ENCODE measurements at places on chromosomes 7 and 10.

- no peak overlapping the region for H3K27ac ChIP-seq
- H3K36me3 ChIP-seq = no peaks in the 10 kb centered on the region
- peak; percentile 49 for DNase-seq
- no peaks in the 10 kb centered on the region for H3K27me3 ChIP-seq
These were observed 17.2 kb upstream of the SLC18A3 start for GRCh38 chr10:49592726-49593563.

GRCh38 chr7:74312418-74313028, 23.3 kb downstream of the CLIP2 start:
- no peaks in the 10 kb centered on the region for H3K27me3 ChIP-seq
- H3K4me1 ChIP-seq = peaks cover 14% of the 10 kb centered on the region
- no peak overlapping the region for H3K4me3 ChIP-seq
- no peak overlapping the region for H3K27ac ChIP-seq
- peaks cover 5% of the 10 kb centered on the region for H3K36me3 ChIP-seq

GRCh38 chr7:151309311-151309710, 32.3 kb upstream of the NUB1 start:
- no peak overlapping the region for H3K27ac ChIP-seq
- H3K27me3 ChIP-seq = peaks cover 7% of the 10 kb centered on the region
- no peak for DNase-seq
- no peaks in the 10 kb centered on the region for H3K36me3 ChIP-seq
- no peak overlapping the region for H3K4me3 ChIP-seq
- H3K4me1 ChIP-seq = no peaks in the 10 kb centered on the region

DNA sequence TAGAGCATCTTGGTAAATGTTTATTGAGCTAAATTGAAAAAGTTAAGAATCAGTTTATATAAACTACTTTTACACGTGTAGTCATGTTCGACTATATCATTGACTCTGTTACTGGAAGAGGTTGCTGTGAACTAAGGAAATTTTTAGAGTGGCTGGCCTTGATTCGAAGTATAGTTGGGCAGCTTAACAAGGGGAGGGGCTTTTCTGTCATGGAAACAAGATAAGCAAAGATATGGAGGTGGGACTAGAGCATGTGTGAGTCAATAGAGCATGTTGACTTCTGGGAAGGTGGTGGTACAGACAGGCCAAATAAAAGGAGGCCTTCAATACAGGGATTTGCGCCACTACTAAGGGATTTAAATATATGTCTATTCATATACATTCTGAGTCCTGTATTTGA, 7.6 kb downstream of the ATP5F1C start:
- no peak overlapping the region for H3K27ac ChIP-seq
- DNase-seq = no peak
- no peaks in the 10 kb centered on the region for H3K27me3 ChIP-seq
- H3K36me3 ChIP-seq = peaks cover 58% of the 10 kb centered on the region
- no peak overlapping the region for H3K4me3 ChIP-seq
- peaks cover 23% of the 10 kb centered on the region for H3K4me1 ChIP-seq

DNA sequence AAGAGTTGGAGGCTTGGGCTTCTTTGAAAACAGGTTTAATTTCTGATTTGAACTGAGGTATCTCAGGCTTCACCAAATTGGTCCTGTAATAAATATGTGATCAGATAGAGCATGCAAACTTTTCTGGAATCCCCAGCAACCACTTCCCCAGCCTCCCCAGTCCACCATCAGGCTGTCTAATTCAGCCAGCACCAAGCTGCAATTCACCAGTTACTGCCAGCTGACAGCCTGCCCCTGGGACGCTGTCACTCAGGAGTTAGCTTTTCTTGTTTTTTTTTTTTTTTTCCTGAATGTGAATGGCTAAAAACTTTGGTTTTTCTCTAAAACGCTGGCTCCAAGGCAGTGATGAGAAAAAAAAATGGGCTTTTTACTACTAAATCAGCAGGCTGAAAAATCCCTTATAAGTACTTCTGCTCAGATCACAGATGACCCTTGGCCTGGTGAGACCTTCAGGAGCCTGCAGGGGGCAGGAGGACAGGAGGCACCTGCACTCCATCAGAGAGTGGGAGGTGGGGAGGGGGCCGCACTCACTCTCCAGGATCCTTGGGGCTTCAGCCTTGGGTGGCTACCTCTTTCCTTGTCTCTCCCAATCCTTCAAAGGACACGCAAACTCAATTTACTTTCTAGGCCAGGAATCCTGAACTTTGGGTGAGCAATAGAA, 349.4 kb downstream of the GATA3 start:
- no peaks in the 10 kb centered on the region for H3K27me3 ChIP-seq
- H3K36me3 ChIP-seq = no peaks in the 10 kb centered on the region
- H3K4me3 ChIP-seq = no peak overlapping the region
- peaks cover 4% of the 10 kb centered on the region for H3K4me1 ChIP-seq
- DNase-seq = no peak
- H3K27ac ChIP-seq = no peak overlapping the region

DNA sequence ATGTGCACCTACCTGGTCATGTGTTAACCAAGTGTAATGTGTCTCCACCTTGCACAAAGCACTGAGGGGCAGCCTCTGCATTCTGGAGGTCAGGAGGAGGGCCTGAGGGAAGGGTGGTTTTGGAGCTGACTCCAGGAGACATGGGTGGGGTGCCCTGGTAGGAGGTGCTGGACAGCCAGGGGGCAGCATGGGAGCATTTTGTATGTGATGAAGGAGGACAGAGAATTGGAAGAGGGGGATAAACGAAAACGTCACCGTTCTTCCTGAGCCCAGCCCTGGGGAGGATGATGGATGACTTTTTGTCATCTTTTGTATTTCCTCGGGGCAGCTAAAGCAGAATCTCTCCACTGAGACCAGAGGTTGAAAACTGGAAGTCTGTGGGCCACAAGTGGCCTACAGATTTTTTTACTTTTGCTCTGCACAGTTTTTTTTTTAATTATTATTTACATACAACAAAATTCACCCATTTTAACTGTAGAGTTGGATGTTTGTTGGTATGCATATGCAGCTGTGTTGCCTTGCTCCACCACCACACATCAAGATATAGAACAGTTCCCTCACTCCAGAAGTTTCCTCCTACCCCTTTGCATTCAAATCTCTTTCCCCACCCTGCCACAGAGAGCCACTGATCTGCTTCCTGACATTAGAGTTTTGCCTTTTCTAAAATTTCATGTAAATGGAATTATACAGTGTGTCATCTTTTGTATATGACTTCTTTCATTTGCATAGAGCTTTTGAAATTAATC, 242.5 kb downstream of the VTI1A start:
- no peaks in the 10 kb centered on the region for H3K4me1 ChIP-seq
- no peak overlapping the region for H3K27ac ChIP-seq
- H3K36me3 ChIP-seq = 0 out of 2 replicates have a peak, but pooled peaks cover 3% of the 10 kb centered on the region
- H3K4me3 ChIP-seq = no peak overlapping the region
- DNase-seq = peak; percentile 52

GRCh38 chr10:24744946-24745345, 21.3 kb upstream of the ARHGAP21 start:
- no peak overlapping the region for H3K27ac ChIP-seq
- H3K36me3 ChIP-seq = no peaks in the 10 kb centered on the region
- H3K4me3 ChIP-seq = no peak overlapping the region
- no peaks in the 10 kb centered on the region for H3K27me3 ChIP-seq
- no peaks in the 10 kb centered on the region for H3K4me1 ChIP-seq
- no peak for DNase-seq

DNA sequence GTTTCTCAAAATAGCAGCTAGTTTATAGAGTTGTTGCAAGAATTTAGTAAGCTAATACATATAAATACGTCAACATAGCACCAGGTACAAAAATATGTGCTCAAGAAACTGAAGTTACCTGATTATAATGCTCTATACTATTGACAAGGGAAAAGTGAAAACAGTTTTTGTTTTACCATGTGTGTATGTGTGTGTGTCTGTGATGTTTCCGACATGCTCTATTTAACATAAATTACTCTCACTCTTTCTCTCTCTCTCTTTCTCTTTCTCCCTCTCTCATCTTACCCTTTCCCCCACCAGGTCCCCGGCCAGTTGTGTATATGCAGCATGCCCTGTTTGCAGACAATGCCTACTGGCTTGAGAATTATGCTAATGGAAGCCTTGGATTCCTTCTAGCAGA, 4.3 kb downstream of the LIPN start:
- H3K27me3 ChIP-seq = peaks cover 25% of the 10 kb centered on the region
- H3K27ac ChIP-seq = no peak overlapping the region

- no peaks in the 10 kb centered on the region for H3K4me1 ChIP-seq
- H3K36me3 ChIP-seq = 0 out of 2 replicates have a peak, but pooled peaks cover 2% of the 10 kb centered on the region
- H3K27ac ChIP-seq = no peak overlapping the region
- no peak overlapping the region for H3K4me3 ChIP-seq
- no peaks in the 10 kb centered on the region for H3K27me3 ChIP-seq
These were observed 125.4 kb downstream of the HBP1 start for GRCh38 chr7:107294182-107294581.

DNA sequence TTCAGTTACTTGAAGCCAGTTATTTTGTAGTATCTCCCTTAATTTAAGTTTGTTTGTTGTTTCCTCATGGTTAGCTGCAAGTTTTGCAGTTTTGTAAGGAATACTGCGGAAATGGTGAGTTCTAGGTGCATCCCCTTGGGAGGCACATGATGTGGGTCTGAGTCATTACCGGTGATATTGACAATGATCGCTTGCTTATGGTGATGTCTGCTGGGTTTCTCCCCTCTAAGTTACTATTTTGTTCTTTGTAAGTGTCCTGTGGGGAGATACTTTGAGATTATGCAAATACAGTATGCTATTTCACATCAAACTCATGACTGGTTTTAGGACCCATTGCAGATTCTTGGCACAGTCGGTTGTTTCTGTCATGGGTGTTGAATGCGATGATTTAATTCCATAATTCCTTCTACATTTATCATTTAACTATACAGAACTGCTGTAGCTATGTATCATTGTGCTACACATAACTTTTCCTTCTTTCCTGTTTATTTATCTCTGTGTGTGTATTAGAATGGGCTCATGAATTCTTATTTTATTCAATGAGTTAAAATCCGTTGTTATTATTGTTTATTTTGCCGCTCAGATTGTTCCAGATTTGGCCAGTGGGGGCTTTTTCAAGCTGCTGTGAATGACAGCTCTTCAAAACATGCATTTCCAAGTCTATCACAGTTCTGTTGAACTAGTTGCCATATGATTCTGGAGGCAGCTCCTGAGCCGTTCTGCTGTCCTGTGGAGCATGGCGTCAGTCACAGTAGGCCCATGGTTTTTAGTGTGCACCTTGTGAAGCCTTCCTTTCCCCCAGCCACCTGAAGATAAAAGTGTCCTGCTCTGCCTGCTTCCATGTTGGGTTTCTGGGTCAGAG, 18.4 kb downstream of the TSPAN14 start:
- peaks cover 86% of the 10 kb centered on the region for H3K4me1 ChIP-seq
- DNase-seq = peak; percentile 69
- peak overlapping the region; percentile 16 for H3K27ac ChIP-seq
- no peaks in the 10 kb centered on the region for H3K27me3 ChIP-seq
- H3K4me3 ChIP-seq = no peak overlapping the region

- no peaks in the 10 kb centered on the region for H3K27me3 ChIP-seq
- no peak overlapping the region for H3K4me3 ChIP-seq
- H3K36me3 ChIP-seq = no peaks in the 10 kb centered on the region
These were observed 502.6 kb upstream of the AUTS2 start for GRCh38 chr7:69095649-69096048.

DNA sequence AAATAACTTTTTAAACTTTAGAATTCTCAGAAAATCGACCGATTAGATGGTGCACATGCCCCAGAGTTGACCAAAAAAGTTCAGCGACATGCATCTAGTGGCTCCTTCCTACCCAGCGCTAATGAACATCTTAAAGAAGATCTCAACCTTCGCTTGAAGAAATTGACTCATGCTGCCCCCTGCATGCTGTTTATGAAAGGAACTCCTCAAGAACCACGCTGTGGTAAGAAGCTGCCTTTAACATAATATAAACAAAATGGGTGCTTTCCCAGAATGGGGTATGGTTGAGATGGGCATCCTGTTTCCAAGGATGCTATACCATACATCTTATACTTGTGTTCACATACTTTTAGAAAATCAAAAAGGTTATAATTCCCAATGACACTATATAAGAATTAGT, 24.6 kb downstream of the GLRX3 start:
- H3K4me1 ChIP-seq = no peaks in the 10 kb centered on the region
- no peak overlapping the region for H3K27ac ChIP-seq
- no peak overlapping the region for H3K4me3 ChIP-seq
- peaks cover 53% of the 10 kb centered on the region for H3K36me3 ChIP-seq
- DNase-seq = no peak

DNA sequence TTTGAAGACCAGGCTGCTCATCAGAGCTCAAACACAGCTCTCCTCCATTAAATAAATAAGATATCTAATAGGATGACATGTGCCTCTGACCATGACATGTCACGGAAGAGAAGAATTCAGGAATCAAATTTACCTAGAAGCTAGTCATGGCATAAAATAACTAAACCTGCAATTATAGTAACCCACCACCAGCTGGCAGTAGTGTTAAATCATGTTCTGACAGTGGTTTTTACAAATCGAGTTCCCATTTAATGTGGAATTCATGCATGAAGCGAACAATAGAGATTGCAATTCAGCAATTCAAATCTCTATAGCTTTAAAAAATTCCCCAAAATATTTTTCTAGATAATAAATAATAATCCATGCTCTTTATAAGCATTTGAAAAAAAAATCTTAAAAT, 74.6 kb upstream of the IKZF1 start:
- H3K27ac ChIP-seq = no peak overlapping the region
- H3K36me3 ChIP-seq = no peaks in the 10 kb centered on the region

- no peak overlapping the region for H3K27ac ChIP-seq
- H3K27me3 ChIP-seq = no peaks in the 10 kb centered on the region
- H3K4me3 ChIP-seq = no peak overlapping the region
- no peak for DNase-seq
These were observed 52.8 kb downstream of the ARHGAP22 start for GRCh38 chr10:48551861-48552591.

DNA sequence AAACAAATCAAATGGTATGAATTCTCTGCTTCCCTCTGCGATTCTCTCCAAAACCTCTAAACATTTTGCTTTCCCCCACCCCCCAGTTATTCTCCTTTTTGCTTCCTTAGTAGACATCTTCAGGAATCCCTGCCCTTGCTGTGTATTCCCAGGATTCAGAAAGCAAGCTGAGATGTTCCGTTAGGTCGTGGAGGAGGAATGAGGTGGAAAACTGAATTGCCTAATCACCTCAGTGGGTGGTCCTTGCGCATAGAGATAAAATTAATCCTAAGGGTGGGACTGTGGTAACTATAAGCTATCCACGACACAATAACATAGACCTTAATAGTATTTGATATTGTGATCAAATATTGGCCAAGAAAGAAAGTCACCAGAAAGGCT, 49.1 kb upstream of the SEMA3C start:
- H3K4me1 ChIP-seq = peaks cover 12% of the 10 kb centered on the region
- no peak for DNase-seq
- H3K27ac ChIP-seq = 0 out of 2 replicates have a peak overlapping the region, but pooled peaks have one; percentile 15
- no peaks in the 10 kb centered on the region for H3K36me3 ChIP-seq
- H3K4me3 ChIP-seq = no peak overlapping the region
- H3K27me3 ChIP-seq = no peaks in the 10 kb centered on the region

DNA sequence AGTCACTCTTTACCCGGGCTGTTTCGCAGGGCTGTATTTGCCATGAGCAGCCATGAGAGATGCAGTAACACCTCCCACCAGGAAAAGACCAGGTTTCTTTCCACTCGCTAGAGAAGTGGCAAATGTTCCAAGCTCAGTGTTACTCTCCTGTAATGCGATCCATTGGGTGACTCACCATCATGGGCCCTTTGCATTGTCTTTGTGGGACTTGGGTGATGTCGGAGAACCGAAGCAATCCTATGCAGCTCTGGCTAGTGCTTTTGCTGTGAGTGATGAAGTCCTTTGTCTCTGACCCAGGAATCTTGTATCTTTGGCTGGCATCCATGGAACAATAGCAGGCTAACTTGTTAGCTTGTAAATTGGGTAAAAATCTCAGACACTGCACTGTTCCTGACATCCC, 40.0 kb downstream of the GHRHR start:
- H3K4me1 ChIP-seq = no peaks in the 10 kb centered on the region
- no peaks in the 10 kb centered on the region for H3K36me3 ChIP-seq
- DNase-seq = no peak
- no peak overlapping the region for H3K4me3 ChIP-seq

All from SJSA1 (cell line).